ENCODE measurements at places on chromosomes 6 and 20. TPM values are rescaled to one million over a fixed set of nuclear protein-coding genes. Genes with fewer than 3 reads are reported as not detected.

GSTA2 gene
- total RNA-seq = not detected

SIRPB2 gene
- total RNA-seq = not detected

WFDC10B gene
- not detected for total RNA-seq

VSX1 gene
- 0.93 TPM for total RNA-seq

GTSF1L gene
- total RNA-seq = not detected

PGC gene
- 0.09 TPM for total RNA-seq

TPD52L1 gene
- total RNA-seq = 50.0 TPM

GRIK2 gene
- 0.46 TPM for total RNA-seq

PCK1 gene
- 0.14 TPM for total RNA-seq

CYP39A1 gene
- total RNA-seq = 0.07 TPM

ILRUN gene
- 31.2 TPM for total RNA-seq

C20orf144 gene
- 0.11 TPM for total RNA-seq

ABHD12 gene
- total RNA-seq = 160 TPM

MYB gene
- total RNA-seq = 0.64 TPM

CST7 gene
- total RNA-seq = not detected

REM1 gene
- 0.90 TPM for total RNA-seq

CCN2 gene
- total RNA-seq = 157 TPM

Measured in A549 treated with AZD2906 at 1 μM for 4 hours (cell line).